ENCODE measurements at places on chromosomes 4 and X.

DNA sequence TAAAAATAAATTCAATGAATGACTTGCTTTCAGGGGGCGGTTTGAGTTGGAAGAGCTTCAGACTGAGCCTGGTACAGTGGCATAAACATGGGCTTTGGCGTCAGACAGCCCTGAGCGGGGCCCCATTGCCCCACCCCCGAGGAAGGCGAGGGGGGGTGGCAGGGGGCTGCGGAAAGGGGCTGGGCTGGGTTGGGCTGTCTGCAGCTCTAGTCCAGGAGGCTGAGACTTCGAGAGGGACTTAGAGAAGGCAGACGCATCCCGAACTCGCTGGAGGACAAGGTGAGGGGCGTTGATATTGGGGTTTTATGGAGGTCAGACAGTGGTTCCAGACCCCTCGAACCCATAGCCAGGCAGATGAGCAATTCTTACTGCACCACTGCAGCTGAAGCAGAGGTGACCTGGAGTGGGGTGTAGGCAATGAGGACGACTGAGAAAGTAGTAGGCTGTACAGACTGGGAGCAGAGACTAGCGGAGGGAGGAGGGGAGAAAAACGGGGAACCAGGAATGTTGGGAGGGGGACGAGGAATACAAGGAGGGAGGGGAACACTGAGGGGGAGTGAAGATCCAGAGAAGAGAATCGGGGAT, at the start of gene MAGED2:
Gene MAGED2 (plus strand): TSS at position 222 of the 585 bp plus-strand sequence. CDS start 1,587 bp downstream, outside the sequence.
- peak; percentile 32 for DNase-seq

DNA sequence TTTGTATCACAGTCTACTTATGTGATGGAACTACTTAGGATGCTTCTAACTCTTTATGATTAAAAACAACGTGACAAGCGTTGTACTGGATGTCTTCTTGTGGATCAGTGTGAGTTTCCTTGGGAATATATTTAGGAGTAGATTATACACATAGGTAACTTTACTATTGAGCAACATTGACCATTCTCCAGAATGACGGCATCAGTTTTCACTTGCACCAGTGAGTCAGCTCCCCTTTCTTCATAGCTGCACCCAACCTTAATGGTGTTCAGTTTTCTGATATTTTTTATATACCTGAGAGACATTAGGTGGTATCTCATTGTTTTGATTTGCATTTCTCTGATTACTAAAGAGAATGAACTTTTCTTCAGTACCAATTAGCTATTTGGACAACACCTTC, 343.9 kb downstream of the ADGRL3 start:
- DNase-seq, result no peak

GRCh38 chr4:7189066-7189465, 3.3 kb upstream of the SORCS2 start:
- no peak for DNase-seq

- DNase-seq, result no peak
Observed at GRCh38 chrX:88903989-88904718, 157.1 kb downstream of the CPXCR1 start.

GRCh38 chr4:7772711-7773385, 166.8 kb downstream of the AFAP1 start:
- no peak for DNase-seq

DNA sequence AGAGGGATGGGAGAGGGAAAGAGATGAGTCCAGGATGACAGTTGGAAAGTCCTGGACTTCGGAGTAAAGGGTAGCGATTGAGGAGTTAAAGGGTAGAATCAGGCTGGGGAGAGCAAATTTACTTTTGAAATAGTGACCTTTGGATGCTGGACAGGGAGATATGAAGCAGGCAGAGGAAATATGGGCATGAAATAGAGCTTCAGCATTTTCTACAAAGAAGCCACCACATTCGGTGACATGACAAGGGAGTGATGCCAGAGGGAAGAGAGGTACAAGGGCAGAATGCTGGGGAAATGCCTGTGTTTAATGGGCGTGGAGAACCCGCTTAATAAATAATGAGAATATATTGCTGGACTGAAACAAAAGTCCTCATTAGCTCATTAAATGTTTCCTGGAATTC, 92.7 kb downstream of the TBL1X start:
- no peak for DNase-seq

DNA sequence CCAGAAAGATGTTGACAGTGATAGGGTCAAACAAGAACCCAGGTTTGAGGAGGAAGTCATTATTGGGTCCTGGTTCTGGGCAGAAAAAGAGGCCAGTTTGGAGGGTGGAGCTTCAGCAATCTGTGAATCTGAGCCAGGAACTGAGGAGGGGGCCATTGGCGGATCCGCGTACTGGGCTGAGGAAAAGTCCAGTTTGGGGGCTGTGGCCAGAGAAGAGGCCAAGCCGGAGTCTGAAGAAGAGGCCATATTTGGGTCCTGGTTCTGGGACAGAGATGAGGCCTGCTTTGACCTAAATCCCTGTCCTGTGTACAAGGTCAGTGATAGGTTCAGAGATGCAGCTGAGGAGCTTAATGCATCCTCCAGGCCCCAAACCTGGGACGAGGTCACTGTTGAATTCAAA, 3.7 kb downstream of the GPRASP2 start:
- DNase-seq, result no peak

DNA sequence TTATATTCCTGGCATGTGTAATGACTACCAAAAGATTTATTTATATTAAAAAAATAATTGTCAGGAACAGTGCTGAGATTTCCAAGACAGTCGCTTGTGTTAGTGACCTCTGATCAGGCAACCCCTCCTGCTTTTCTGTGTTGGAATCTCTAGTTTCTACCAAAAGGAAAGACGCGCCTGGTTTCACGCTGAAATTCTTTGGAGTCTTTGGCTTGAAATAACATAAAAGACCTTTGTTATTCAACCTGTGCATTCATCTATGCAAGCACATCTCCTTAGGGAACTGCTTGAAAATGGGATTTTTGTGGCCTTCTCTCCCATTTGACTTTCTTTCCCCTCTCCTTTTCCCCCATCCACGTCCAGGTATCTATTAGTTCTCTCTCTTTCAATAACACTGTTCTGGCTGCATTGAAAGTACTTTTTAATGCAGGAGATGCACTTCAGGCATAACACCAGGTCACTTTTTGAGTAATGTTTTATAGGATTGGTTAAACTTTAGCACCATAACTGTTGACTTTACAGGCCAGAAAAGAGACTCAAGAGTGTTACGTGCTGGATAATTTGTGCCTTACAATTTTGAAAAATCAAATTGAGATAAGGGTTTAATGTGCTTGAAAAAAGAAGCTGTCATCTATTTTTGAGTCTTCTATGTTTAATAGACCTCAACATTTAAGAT, 172.7 kb downstream of the GPAT3 start:
- DNase-seq, result no peak

DNA sequence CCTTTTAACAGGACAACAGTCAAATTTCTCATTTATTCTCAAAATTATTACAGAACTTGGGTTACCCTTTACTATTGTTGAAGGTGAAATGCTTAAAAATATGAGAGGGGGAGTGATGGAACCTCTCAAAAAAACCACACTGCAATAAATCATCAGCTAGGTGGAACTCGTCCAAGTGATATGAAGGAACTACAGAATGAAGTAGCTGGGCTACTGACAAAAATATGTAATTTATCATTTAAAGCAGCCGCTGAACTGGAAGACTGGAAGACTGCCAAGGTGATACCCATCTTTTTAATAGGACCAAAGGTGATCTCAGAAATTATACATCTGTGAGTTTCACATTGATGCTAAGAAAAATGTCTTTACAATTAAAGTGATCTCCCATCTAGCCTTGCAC, 597.7 kb upstream of the TENM3 start:
- no peak for DNase-seq

- no peak for DNase-seq
Observed at GRCh38 chrX:131061306-131061705, 3.2 kb downstream of the ARHGAP36 start.

- no peak for DNase-seq
Observed at GRCh38 chrX:109343671-109344070, 138.2 kb downstream of the GUCY2F start.

- no peak for DNase-seq
Observed at GRCh38 chr4:180550106-180550505, 1693.1 kb upstream of the TENM3 start.
